ENCODE measurements at places on chromosomes 3 and 15.

DNA sequence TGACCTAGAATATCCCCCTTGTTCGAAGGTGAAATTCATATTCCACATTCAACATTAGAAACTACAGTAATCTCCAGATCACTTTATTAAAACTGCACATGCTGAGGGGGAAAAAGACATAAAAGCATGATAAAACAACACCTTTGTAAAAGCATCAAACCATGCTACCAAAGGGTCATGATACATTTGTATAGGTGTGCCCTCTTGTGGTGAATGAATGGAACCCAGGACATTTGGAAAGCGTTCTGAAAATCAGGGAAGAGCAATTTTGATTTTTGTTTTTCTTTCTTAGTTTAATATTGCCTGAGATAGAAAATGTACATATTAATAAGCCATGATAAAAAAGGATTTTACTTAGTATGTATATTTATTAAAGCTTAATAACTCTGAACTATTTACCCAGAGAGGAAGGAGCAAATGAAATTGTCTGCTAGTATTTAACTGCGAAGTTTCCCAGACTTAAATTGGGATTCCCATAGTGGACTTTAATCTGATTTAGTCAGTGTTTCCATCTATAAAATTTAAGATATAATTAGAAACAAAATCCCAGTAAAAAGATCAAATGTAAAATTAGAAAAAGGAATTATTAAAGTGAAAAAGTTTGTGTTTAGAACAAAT, 105.8 kb upstream of the ARL6 start:
- DNase-seq, result no peak

DNA sequence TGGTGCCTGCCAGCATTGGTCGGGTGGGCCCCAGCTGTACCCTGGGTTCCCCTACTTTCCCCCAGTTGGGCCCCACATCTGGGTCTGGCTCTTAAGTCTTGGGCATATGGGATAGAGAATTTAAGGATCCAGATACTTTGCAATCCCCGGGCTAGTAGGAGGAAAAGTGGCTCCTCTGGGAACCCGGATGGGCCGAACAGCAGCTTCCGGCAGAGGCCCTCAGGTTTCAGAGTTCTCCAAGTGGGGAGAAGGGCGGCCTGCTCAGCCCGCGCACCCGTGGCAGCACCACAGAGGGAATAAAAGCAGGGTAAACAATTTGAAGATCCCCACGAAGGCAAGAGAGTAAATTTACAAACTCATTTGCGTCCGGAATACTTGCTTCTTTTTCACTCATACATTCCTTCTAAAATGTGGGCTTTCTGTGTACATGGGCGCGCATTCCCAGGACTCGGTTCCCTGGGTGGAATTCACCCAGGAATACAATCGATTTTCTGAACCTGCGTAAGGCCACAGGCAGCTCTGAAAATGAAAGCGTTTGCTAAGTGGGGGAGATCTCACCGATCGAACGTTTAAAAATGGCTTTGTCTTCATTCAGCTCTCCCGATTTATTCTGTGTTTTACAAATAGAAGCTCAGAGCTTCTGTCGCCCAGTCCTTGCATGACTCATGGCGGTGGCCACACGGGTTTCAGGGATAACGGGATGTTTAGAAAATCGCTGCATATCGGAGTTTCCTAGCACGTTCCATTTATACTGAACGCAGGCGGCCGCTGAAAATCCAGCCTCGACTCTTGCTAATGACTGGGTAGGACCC, 74.0 kb upstream of the POLG start:
- no peak for DNase-seq

DNA sequence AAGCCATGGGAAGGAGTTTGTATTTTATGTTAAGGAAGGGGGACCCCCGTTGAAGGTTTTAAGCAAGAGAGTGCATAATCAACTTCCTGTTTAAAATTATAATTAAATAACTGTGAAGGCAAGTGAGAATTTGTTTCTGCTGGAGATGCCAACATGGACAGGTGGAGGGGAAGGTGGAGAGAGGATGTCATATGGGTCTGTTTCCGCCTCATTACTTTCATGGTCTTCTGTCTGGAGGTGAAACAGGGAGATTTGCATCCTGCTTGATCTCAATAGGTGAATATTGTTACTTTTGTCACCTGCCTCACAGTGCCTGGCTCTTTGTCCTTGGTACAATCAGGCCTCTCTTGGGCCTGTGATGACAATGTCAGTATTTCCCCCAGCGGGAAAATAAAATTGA, 300.6 kb upstream of the LMCD1 start:
- DNase-seq, result no peak

DNA sequence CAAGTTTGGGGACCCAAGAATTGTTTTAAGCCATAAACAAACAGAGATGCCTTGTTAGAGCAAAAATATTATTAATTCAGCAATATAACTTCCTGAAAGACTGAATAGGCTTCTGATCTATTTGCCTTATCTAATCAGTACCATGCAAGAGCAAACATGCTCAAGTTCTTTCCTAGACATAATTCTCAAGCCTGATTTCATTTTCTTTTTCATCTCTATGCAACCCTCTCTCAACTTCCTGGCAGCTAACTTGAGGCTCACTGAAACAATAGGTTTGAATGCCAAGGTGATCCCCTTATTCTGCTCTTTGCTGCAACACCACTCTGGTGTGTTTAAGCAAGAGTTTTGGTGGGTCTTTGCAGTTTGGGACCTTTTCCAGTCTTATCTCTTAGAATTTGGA, 230.9 kb upstream of the CD96 start:
- DNase-seq, result no peak

- DNase-seq, result no peak
Measured at GRCh38 chr3:132247211-132247610, 70.0 kb upstream of the ACP3 start.

DNA sequence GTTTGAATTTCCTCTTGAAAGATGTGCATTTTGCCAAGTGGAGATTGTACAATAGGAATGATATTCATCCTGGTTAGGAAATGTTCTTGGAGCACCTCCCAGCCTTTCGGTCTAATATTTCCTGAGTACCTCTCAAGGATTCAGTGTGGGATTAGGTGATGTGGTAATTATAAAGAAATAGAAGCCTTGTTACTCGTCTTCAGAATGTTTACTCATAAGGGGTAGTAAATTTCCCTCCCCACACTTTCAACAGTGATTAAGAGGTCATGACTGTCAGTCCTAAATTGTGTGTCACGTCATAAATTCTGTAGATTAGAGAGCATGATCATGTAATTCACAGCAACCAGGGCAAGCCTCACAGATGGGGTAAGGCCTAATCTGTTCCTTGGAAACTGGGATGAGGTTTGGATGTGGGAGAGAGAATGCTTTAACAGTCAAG, 633.1 kb upstream of the TBL1XR1 start:
- DNase-seq, result no peak

GRCh38 chr15:73321496-73322450, 47.0 kb downstream of the HCN4 start:
- DNase-seq, result no peak

DNA sequence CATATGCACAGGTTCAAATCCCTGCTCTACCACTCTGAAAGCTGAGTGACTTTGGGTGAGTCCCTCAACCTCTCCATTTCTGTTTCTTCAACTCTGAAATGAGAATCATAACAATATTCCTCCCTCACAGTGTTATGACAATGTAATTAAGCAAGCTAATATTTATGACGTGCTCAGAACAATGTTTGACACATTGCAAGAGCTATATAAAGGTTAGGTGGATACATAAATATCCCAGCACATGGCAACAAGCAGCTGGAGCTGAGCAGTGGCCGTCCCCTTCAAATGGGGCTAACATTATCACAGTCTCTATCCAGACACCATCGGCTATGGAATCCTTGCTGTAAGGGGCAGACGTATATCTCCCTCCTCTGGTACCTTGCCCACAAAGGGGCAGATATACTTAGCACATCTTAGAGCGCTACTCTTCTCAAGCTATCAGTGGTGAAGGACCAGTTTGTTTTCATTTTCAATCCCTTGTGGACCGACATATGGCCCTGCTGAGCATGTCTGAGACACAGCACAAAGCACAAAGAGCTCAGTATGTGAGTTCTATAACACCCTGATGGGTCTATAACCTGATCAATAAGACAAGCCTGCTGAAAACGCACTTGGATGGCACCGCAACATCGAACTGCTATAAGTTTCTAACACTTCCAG, 80.9 kb downstream of the PRICKLE2 start:
- DNase-seq, result no peak
